Activated T-helper 2 cell treated with anti-CD3 and anti-CD28 coated beads, Interferon-gamma antibody, Interleukin-2, Interleukin-4, amounts not matched to agents 10 μg/mL and 5 μg/mL and 100 μg/mL, durations not matched to agents 14 hours and 24 hours and 36 hours (primary cell): ENCODE measurements at places on chromosomes 7 and 10. TPM values are rescaled to one million over a fixed set of nuclear protein-coding genes. Genes with fewer than 3 reads are reported as not detected.

DNA sequence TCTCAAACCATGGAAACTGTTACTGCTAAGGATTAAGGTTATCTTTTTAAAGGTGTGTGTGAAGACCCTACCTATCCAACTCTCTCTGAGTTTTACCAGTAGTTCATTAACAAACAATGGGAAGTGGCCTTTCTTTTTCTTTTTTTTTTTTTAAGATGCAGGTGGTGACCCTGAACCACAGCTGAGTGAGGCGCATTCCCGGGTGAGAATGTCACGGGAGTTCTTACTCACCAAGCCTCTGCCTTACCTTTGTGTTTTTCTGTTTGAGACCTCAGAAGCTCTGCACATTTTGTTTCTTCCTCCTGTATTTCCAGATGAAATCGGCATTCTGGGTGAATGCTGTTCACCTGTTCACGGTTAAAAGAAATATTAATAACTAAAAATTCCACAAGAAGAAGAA lies 2.5 kb downstream of the VIPR2 start:
- DNase-seq: no peak

ADCY1 gene
- total RNA-seq: 8.9 and 9.4 TPM in 2 replicates

DNA sequence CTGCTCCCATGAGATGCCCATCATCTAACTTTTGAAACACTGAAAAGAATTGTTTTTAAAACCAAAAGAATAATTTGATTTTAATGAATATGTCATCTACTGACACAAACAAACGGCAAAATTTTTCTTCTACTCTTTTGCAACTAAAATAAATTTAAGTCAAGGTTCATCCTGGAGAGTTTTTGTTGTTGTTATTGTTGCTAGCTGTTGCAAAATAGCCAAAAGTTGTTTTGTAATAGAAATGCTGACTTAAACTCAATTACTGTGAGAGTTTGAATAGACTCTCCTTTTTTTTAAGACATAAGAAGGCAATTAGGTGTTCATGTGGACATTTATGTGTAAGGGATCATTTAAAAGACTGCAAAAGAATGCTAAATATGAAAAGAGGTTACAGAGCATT lies 146.0 kb upstream of the SEM1 start:
- DNase-seq: no peak

EIF5AL1 gene
- total RNA-seq: 0.23 and 0.32 TPM in 2 replicates
